ENCODE measurements at places on chromosomes 12 and 14. TPM values are rescaled to one million over a fixed set of nuclear protein-coding genes. Genes with fewer than 3 reads are reported as not detected.

ETFBKMT gene
- total RNA-seq, result 1.2 TPM

PPP1R36 gene
- not detected for total RNA-seq

CYP27B1 gene
- 1.9 TPM for total RNA-seq

CLEC12A gene
- 0.52 TPM for total RNA-seq

DIO2 gene
- not detected for total RNA-seq

MYO1A gene
- total RNA-seq, result 2.9 TPM

GPR137C gene
- 0.60 TPM for total RNA-seq

TBX3 gene
- total RNA-seq, result not detected
